ENCODE measurements at places on chromosomes 3 and 15. TPM values are rescaled to one million over a fixed set of nuclear protein-coding genes. Genes with fewer than 3 reads are reported as not detected.
A peak's percentile ranks its signal among the peaks of the same experiment; 100 is the strongest.

DNA sequence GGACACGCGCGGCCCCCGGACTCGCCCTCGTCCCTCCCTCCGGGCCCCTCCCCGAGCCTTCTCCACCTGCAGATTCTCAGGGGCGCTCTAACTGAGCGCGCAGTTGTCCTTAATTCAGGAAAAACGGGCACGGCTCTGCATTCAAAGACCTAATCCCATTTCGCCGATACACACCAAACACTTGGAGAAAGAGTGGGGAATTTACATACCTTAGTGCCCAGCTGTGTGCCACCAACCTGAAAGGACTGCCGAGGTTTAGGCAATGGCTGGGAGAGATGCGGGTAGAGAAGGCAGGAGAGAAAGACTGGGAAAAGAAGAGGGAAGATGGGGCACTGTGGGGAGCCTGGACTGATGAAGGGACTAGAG lies 21.8 kb downstream of the IGDCC3 start:
- peak; percentile 21 for DNase-seq

DNA sequence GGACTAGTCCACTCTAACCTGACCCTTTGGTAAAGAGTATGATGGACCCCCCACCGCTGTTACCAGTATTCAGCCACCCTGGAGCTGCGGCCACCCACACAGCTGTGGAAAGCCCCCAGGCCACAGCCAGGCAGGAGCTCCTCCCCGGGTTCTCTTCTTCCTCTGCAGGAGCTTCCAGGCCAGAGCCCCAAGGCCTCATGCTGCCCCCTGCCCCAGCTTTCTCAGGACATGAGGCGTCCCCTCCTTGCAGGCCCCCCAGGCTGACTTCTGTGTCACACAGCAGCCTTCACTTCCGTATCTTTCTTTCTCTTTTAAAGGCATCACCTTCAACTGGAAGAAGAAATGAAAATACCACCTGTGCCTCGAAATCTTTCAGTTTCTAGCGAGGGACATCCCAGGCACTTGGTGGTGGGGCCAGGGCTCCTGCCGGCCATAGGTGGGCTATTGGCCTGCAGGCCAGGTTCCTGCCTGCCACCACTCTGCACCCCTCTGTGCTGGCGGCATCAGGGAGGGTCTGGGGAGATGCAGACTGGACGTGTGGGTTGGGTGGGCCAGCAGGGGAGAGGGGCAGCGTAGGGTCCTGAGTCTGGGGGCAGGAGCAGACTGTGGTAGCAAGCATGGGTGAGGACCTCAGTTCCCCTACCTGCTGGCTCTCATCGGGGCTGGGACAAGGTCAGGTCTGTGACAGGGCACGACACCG lies 19.9 kb downstream of the KLF13 start:
- DNase-seq = no peak

DNA sequence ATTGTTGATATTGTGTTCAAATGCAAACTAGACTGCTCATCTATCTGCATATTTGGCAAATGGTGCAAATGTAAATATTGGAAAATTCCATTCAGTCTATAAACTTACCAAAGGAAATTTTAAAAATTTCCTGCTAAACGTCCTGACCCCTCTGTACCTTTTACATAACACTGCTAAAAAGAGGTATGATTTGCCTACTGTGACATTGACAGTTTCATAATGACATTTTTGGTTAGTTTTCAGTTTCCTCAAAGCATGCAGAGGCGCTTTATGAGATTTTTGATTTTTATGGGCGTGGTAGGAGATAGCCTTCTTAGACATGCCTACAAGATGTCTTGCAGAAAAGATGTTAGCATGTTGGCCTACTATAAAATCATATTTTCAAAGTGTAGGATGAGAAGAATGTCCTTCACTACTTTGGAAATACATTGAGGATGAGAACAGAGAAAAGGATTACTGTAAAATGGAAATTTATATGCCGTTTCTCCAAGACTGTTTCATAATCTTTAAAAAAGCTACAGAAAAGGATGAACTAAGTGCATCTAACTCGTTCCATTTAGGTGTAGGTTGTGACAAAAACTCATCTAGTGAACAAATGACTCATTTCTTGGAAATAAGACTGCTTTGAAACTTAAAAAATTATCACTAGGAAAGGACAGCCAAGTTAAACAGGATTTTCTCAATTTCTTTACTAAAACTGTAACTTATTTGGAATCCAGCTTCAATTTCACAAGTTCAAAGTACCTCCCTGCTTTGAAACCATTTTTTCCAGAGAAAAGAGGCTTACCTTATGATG lies 14.5 kb upstream of the ISLR start:
- DNase-seq = no peak

DNA sequence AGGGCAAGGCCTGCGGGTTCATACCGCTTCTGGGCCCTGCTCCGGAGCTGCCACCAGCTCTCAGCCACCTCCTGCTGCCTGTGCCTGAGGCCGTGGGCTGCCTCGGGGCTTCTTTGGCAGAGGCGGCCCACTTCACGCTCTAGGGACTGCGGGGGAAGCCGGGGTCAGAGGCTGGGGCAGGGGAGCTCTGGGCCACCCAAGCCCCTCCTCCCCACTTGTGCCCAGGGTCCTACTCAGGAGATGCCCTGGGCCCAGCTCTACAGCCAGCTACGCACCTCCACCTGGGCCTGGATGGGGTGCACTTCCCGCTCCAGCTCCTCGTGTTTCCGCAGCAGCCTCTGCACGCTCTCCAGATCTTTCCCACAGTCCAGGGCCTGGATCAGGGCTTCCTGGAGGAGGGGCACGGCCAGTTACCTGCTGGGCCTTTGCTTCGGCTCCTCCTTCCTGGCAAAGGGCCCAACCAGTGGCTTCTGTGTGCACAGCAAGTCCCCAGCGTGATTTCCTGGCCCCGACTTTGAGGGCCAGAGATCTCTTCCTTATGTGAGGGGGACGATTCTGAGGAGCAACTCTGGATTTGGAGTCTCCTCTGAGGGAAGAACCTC lies 24.0 kb downstream of the PLA2G4B start:
- no peak for DNase-seq

The PBRM1 gene
- 56.4 TPM for polyA plus RNA-seq

- DNase-seq = no peak
Observed at GRCh38 chr15:80856400-80856799, 77.2 kb downstream of the CEMIP start.

DNA sequence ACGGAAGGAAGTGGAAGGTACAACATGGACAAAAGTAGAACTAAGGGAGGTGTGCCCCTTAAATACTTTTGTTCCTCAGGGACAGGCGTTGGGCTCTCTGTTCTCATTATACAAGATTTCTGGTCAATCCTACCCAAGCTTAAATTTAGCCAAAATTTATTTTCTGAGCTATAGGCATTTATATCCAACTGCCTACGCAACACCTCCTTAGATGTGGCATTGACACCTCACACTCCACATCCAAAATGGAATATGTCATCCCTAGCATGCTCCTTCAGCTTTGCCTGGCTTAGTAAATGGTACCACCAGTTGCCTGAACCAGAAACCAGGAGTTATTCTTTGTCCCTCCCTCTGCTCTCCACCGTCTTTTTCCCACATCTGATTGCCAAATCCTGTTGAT lies 26.2 kb downstream of the FANCD2OS start:
- DNase-seq = no peak

DNA sequence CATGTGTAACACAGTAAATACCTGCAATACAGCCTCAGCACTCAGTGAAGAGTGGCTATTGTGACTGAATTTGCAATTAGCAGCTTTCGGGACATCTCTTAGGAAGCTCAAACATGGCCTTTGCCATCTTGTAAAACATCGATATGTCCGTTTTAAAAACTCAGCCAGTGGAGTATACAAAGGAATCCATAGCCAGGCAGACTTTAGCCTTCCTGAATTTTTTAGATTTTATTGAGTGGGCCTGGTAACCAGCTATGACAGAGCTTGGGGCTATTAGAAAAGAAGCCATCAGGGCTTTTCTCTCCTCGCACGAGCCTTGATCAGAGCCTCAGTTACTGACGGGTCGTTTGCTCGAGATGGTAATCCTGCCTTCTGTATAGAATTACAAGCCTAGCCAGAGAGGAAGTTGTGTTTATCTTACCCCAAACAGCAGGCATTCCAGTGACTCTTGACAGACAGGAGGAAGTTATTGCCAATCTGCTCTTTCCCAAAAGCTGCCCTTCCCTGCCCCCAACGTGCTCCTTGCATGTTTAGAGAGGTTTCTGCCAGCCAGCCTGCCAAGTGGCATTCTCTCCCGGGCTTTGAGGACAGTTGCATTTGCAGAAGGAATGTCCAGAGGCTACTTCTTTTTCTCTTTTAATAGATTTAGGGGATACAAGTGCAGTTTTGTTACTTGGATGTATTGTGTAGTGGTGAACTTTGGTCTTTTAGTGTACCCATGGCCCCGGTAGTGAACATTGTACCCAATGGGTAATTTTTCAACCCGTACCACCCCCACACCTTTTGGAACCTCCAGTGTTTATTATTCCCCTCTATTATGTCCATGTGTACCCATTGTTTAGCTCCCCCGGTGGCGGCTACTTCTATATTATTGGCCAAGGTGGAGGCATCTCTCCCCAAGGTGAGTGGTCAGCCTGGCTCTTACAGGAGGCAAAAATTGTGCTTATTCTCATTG lies 40.6 kb downstream of the ITPR1 start:
- no peak for DNase-seq

The ABHD6 gene
- 12.7 TPM for polyA plus RNA-seq

GRCh38 chr3:70519026-70519425 lies 206.6 kb upstream of the MDFIC2 start:
- no peak for DNase-seq

DNA sequence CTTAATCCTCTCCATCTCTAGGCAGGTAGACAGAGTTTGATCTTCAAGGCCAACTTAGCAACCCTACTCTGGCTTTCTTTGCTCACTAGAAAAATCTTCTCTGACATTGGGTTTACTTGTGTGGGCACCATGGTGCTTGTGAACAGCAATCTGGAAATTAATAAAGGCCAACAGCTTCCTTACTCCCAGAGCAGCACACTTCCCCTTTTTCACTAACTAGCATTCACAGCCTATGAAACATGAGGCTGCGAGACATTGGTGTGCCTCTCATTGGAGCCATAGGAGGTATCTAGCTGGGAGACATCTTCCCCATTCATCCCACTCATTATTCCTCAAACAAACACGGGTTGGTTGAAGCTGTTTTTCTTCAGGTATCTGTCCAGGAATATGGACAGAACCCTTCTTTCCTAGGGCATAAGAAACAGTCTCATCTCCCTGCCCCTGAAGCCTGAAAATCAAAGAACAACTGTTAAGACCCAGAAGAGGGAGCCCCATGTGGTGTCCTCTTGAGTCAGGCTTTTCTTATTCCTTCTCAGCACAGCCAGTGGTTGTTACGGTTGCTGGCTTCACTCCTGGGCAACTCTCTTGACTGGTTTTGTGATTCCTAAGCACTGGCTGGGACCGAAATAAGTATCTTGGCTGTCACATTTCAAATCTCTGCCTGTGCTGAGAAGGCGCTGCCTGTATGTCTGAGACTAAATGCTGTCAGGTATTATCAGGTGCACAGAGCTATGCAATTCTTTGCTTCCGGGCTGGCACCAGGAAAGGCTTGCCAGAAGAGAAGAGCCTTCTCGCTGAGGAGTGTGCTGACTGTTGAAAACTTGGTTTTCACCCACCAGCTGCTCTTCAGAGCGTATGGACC lies 194.4 kb downstream of the FEZF2 start:
- DNase-seq = no peak

DNA sequence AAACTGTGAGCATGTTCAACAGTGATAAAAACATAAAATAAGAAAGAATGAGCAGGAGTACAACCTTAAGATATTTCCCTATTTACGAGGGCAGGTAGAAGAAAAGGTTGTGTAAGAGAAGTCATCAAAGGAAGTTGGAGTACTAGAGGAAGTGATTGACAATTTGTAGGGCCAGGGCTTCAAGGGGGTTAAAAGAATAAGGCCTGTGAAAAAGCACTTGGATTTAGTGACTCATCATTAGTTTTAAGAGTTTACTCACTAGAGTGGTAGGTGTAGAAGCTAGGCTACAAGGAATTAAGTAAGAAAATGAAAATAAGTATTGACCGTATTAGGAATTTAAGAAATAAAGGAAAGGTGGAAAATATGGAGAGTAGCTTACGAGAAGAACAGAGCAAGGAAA lies 23.6 kb downstream of the KCNMB3 start:
- no peak for DNase-seq

The MON1A gene
- polyA plus RNA-seq = 9.3 TPM

The FBLN2 gene
- 25.8 TPM for polyA plus RNA-seq

- no peak for DNase-seq
Observed at GRCh38 chr3:196163666-196164493, 47.3 kb downstream of the ZDHHC19 start.

DNA sequence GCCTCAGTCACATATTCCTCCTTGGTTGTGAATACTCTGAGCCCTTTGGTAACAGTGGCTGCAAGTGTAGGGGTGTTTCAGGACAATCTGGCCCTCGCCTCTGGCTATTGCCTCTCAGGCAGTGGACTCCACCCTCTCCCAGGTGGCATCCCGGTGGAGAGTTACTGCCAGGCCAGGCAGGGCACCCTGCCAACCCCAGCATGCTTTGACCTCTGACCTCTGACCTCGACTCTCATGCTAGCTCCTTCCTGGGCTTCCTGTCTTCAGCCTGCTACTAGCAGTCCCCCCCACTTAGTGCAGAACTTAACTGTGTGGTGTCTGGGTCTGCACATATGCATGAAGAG lies 5.5 kb downstream of the TM6SF1 start:
- DNase-seq = no peak

GRCh38 chr15:90624278-90624981 lies 92.7 kb upstream of the BLM start:
- no peak for DNase-seq

DNA sequence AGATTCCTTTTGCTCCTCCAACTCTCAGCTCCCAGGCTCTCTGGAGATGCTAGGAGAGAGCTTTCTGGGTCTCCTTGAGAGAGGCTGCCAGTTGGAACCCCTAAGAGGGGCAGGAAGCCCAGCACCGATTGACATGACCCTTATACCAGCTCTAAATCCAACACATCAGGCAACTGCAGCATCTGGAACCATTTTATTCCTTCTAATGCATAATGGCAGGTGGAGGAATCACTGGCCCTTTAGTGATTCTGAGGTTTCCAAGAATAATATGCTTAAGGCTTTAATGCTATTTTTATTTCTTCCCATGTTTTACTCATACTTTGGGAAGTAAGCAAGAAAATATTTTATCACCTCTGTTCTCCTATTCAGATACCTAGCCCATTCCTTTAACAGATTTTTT lies 60.3 kb upstream of the TEX264 start:
- DNase-seq = no peak

DNA sequence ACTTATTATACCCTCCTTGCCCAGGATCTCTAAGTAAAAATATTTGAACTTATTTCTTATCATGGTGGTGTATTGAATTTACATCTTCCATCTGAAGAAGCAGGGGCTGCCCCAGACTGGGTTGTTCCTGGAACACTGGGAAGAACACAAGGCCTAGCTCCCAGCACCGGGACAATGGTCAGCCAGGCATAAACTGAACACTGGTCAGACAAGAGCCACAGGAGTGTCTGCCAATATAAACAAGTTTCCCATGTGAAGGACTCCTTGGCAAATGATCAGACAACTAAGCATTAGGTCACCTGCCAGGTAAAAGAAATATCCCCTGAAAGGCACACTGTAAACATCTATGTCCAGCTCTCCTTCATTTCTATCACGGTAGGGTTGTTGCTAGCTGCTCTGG lies 172.4 kb downstream of the ATP8B4 start:
- DNase-seq = no peak

The LYSMD4 gene
- polyA plus RNA-seq = 13.5 TPM
